ENCODE measurements at places on chromosomes 2 and 18.
A peak's percentile ranks its signal among the peaks of the same experiment; 100 is the strongest.

DNA sequence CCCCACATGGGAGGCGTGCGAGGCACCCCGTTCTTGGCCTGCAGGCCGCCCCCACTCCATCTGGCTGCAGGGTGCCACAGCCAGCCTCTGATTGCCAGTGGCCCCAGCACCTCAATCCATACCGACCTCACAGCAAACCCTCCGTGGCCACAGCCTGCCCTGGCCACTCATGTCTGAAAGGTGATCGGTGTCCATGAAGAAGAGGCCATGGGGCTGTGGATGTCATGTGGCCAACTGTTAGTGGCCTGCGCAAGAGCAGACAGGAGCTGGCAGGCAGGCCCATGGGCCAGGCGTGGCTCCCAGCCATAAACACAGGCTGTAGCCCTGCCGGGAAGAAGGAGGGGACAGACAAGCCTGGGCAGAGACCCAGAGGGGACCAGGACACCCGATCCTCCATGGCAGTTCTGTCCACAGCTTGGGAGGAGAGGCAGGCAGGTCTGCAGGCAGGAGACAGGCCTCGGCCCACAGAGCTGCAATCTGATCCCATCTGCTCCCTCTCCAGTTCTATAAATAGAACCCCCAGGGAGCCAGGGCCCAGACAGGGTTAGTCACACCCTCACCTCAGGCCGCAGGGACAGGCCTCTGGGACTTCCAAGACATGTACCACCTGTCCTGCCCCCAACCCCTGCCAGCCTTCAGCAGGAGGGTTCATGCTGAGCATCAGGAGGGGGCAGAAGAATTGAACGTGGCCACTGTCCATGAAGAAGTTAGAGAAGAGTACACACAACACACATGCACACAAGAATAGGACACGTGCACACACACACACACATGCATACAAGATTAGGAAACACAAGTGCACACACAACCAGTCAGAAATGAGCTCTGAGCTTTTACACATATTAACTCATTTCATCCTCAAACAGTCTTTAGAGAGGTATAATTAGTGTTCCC is 16.9 kb downstream of the STEAP3 start:
- peak; percentile 72 for DNase-seq

GRCh38 chr2:238888781-238889180 is 40.9 kb downstream of the TWIST2 start:
- DNase-seq, result no peak

- no peak for DNase-seq
Observed at GRCh38 chr2:212733273-212733672, 194.7 kb upstream of the ERBB4 start.

GRCh38 chr2:234953116-234954031 is 1.6 kb downstream of the SH3BP4 start:
- DNase-seq, result no peak

GRCh38 chr2:241208058-241208457 is 19.6 kb downstream of the ANO7 start:
- no peak for DNase-seq
